ENCODE measurements at places on chromosomes 5 and 9.

- H3K27me3 ChIP-seq = no peaks in the 10 kb centered on the region
- DNase-seq = no peak
- no peaks in the 10 kb centered on the region for H3K4me1 ChIP-seq
- H3K4me3 ChIP-seq = no peak overlapping the region
- H3K36me3 ChIP-seq = no peaks in the 10 kb centered on the region
- no peak overlapping the region for H3K27ac ChIP-seq
These were observed 36.2 kb upstream of the MEGF9 start for GRCh38 chr9:120750421-120750820.

DNA sequence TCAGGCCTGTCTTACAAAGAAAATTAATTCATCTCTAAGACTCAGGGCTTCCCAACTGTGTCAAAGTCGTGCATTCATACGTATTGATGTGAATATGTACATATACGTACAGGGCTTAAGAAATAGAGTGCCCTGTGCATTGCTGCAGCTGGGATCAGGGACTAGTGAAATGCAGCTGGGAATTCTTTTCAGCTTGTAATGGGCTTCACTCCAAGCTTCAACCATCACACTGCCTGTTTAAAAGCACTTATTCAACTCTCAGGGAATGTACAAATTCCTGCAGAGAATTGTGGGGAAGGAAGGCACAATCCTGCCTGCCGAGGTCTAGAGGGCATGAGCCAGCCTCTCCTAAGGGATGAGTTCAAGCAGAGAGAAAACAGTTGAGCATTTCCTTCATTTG, 59.6 kb upstream of the MAN2A1 start:
- H3K4me3 ChIP-seq = no peak overlapping the region
- peaks cover 8% of the 10 kb centered on the region for H3K36me3 ChIP-seq
- peaks cover 23% of the 10 kb centered on the region for H3K27me3 ChIP-seq
- no peak for DNase-seq

DNA sequence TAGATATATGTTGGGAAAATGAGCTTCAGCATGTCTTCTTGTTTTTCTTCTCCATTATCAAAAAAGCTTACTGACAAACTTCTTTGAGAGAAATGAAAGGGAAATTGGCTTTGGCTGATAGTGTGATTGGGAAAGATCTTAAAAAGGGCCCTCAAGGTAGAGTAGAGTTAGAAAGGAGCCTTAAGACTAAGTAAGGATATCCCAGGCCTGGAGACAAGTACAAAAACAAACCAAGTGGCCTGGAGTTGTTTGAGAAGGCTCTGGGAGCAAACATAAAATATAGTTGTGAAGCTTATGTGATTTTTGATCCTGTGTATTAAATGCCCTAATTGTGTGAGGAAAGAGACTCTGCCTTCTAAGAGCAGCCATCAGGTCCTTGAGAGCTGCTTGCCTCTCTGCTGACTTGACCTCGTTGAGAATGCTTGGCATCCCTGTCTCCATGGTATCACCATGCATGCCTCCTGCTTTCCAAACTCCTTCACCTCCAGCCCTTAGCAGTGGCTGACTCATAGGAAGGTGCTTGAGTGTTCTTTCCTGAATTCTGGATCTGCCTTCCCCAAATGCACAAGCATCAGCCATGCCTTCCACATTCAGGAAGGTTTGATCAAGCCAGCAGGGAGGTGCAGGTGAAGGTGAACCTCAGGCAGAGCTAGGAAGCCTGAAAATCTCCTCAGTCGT, 78.9 kb downstream of the SMARCA2 start:
- H3K27me3 ChIP-seq = no peaks in the 10 kb centered on the region
- H3K36me3 ChIP-seq = peaks cover 40% of the 10 kb centered on the region
- no peaks in the 10 kb centered on the region for H3K4me1 ChIP-seq
- no peak for DNase-seq
- no peak overlapping the region for H3K4me3 ChIP-seq
- H3K27ac ChIP-seq = no peak overlapping the region

GRCh38 chr5:158606233-158606632, 493.5 kb downstream of the EBF1 start:
- H3K4me1 ChIP-seq = peaks cover 12% of the 10 kb centered on the region
- DNase-seq = no peak
- H3K4me3 ChIP-seq = no peak overlapping the region
- peaks cover 8% of the 10 kb centered on the region for H3K27me3 ChIP-seq
- no peak overlapping the region for H3K27ac ChIP-seq

DNA sequence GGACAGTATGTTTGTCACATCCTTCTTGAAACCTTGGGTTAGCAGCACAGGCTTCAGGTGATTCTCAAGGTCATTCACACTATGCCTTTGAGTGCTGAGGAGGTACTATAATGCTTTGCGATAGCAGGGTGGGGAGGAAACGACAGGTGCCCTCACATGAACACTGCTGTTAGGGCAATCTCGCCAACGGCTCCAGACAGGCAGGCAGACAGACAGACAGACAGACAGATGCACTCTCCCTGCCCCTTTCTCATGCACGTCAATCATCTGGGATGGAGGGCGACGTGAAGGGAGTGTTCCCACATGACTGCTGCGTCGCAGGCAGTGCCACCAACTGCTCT, 82.9 kb downstream of the RAPGEF1 start:
- H3K36me3 ChIP-seq = no peaks in the 10 kb centered on the region
- peaks cover 83% of the 10 kb centered on the region for H3K4me1 ChIP-seq
- H3K4me3 ChIP-seq = peak overlapping the region; percentile 82

DNA sequence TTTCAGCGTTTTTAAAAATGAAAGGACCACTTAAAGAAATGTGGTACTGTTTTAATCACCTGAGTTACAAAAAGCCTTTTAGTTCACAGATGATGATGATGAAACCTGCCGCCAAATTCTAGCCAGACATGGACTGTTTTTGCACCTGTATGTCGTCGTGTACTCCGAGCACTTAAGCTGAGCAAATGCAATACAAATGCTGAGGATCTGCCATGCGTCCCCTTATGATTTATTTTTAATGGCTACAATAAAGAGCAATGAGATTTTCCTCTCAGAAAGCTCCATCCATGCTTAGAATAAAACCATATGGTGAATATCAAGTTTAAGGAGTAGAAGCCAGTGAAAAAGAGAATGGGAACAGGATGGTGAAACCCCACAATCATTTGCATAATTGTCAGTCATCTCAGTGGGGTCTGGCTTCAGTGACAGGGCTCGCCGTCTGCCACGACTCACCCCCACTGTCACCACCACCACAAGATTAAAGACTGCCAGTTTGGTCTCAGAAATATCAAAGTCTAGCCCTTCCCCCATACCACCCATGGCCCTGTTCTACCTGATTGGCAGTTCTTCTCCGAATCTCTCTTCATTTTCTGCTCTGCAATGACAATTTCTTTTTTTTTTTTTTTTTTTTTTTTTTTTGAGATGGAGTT, 159.9 kb downstream of the GOLPH3 start:
- H3K27ac ChIP-seq = no peak overlapping the region
- H3K27me3 ChIP-seq = no peaks in the 10 kb centered on the region
- H3K4me3 ChIP-seq = no peak overlapping the region
- H3K4me1 ChIP-seq = peaks cover 8% of the 10 kb centered on the region

- no peak overlapping the region for H3K4me3 ChIP-seq
- H3K27me3 ChIP-seq = peaks cover 10% of the 10 kb centered on the region
- H3K4me1 ChIP-seq = peaks cover 15% of the 10 kb centered on the region
- H3K36me3 ChIP-seq = no peaks in the 10 kb centered on the region
These were observed 21.9 kb upstream of the TGFBR1 start for GRCh38 chr9:99083051-99083450.

GRCh38 chr5:14471507-14471906, 110.1 kb upstream of the OTULINL start:
- H3K36me3 ChIP-seq = peaks cover 18% of the 10 kb centered on the region
- H3K27ac ChIP-seq = no peak overlapping the region
- H3K27me3 ChIP-seq = no peaks in the 10 kb centered on the region
- no peaks in the 10 kb centered on the region for H3K4me1 ChIP-seq
- H3K4me3 ChIP-seq = no peak overlapping the region
- no peak for DNase-seq

- H3K4me1 ChIP-seq = no peaks in the 10 kb centered on the region
- H3K4me3 ChIP-seq = no peak overlapping the region
- no peak overlapping the region for H3K27ac ChIP-seq
- no peak for DNase-seq
- peaks cover 8% of the 10 kb centered on the region for H3K27me3 ChIP-seq
These were observed 128.3 kb upstream of the CCNH start for GRCh38 chr5:87541033-87541432.

GRCh38 chr9:24413651-24414050, 132.0 kb downstream of the IZUMO3 start:
- no peak overlapping the region for H3K27ac ChIP-seq
- no peak for DNase-seq
- no peaks in the 10 kb centered on the region for H3K27me3 ChIP-seq
- no peak overlapping the region for H3K4me3 ChIP-seq

- peaks cover 13% of the 10 kb centered on the region for H3K27me3 ChIP-seq
- H3K27ac ChIP-seq = no peak overlapping the region
- H3K36me3 ChIP-seq = no peaks in the 10 kb centered on the region
- no peak for DNase-seq
- H3K4me1 ChIP-seq = no peaks in the 10 kb centered on the region
- no peak overlapping the region for H3K4me3 ChIP-seq
These were observed 41.0 kb upstream of the GFPT2 start for GRCh38 chr5:180394031-180394636.

- no peaks in the 10 kb centered on the region for H3K36me3 ChIP-seq
- no peak overlapping the region for H3K4me3 ChIP-seq
- no peaks in the 10 kb centered on the region for H3K4me1 ChIP-seq
- no peak overlapping the region for H3K27ac ChIP-seq
- H3K27me3 ChIP-seq = peaks cover 8% of the 10 kb centered on the region
- no peak for DNase-seq
These were observed 118.2 kb downstream of the KLHL3 start for GRCh38 chr5:137617528-137618205.

DNA sequence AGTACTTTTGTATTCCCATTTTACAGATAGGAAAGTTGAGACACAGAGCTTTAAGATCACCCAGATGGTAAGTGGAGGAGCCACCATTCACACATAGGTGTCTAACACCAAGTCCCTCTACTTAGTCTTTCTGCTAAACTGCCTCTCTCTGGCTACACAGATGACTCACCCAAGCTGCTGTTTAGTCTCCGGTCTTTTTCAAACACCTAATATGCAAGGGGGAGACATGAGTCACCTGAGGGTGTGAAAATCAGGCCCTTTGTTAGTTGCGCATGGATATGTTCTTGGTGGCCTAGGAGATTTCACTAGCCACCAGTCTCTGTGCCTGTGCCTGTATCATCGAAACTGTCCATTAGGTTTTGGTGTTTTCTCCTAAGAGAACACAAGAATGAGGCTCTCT, 117.8 kb downstream of the MAST4 start:
- no peaks in the 10 kb centered on the region for H3K4me1 ChIP-seq
- no peaks in the 10 kb centered on the region for H3K36me3 ChIP-seq
- H3K27ac ChIP-seq = no peak overlapping the region
- no peak overlapping the region for H3K4me3 ChIP-seq

- H3K27me3 ChIP-seq = peaks cover 14% of the 10 kb centered on the region
- no peak for DNase-seq
- H3K27ac ChIP-seq = no peak overlapping the region
- no peak overlapping the region for H3K4me3 ChIP-seq
These were observed 10.5 kb upstream of the FRMPD1 start for GRCh38 chr9:37640246-37640645.

DNA sequence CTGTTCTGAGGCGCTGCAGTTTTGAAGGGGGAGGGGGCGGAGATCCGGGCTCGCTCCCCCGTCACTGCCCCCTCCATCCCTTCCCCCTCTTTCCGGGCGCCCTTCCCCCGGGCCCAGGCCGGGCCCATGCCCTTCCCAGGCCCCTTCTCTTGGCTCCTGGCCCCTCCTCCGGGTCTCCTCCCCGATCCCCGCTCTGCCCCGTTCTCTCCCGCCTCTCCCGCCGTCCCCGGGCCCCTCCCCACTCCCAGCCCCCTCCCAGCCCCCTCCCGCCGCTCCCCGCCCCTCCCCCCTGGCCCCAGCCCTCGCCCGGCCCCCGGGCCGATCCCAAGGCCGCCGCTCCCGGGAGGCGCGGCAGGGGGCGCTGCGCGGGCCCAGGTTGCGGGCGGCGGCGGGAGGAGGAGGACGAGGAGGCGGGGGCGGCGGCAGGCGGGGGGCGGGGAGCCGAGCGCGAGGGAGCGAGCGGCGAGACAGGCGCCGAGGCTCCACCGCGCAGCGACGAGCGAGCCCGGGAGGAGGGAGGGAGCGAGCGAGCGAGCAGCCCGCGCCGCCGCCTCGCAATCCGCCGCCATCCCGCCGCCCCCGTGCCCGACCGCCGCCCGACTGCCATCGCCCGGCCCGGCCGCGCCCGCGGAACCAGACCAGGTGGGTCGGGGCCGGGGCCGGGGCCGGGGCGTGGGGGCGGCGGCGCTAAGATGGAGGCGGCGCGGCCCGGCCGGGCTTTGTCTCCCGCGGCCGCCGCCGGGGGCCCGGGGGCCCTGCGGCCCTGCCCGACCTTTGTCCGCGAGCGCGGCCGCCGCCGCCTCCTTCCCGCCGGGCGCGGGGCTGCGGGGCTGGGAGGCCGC, at the start of gene PRRC2B:
TSS of gene PRRC2B (plus strand) at position 465 of the 842 bp plus-strand sequence. CDS start 36,059 bp downstream, outside the sequence.
- peak within 1 kb of the TSS; percentile 89 for H3K27ac ChIP-seq
- peaks cover 45% of the 10 kb centered on the region for H3K4me1 ChIP-seq
- peak; percentile 82 for DNase-seq

DNA sequence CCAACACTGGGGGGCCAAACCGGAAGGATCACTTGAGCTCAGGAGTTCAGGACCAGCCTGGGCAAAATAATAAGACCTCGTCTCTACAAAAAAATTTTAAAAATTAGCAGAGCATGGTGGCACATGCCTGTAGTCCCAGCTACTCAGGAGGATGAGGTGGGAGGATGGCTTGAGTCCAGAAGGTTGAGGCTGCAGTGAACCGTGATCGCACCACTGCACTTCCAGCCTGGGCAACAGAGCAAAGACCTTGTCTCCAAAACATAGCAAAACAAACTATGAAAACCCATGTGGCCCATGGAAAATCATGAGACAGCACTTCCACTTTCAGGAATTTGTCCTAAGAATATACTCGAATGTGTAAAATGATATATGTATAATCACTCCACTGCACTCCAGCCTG, 6.1 kb downstream of the SETX start:
- H3K27ac ChIP-seq = no peak overlapping the region
- H3K4me3 ChIP-seq = peak overlapping the region; percentile 15
- no peak for DNase-seq
- peaks cover 18% of the 10 kb centered on the region for H3K36me3 ChIP-seq
- peaks cover 58% of the 10 kb centered on the region for H3K4me1 ChIP-seq

GRCh38 chr5:14062178-14062577, 81.0 kb upstream of the TRIO start:
- H3K4me3 ChIP-seq = no peak overlapping the region
- DNase-seq = no peak

- peaks cover 5% of the 10 kb centered on the region for H3K4me1 ChIP-seq
- no peak overlapping the region for H3K27ac ChIP-seq
- no peak overlapping the region for H3K4me3 ChIP-seq
- H3K36me3 ChIP-seq = peaks cover 60% of the 10 kb centered on the region
- no peak for DNase-seq
These were observed 166.6 kb downstream of the CDK5RAP2 start for GRCh38 chr9:120413121-120414048.
